Urothelium cell line (cell line): ENCODE measurements at places on chromosomes 3 and 15.

DNA sequence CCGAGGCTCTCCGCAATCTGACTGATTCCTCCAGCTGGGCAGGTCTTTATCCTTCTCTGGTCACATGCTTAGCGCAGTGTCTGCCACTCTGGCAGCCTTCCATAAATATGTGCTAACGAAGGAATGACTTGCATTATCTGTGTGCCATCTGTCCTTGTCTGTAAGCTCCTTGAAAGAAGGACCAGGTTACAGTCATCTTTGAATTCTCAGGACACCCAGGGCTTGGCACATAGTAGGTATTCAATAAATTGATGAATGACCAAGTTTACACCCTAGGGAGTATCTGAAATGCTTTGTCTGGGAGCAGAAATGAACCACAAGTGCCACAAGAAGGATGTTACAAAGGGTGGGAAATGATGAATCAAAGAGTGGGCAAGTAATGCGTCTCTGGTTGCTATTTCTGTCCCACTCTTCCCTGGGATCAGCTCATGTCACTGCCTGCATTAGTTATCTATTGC lies 16.5 kb upstream of the FAM3D start:
- DNase-seq: peak; percentile 72

DNA sequence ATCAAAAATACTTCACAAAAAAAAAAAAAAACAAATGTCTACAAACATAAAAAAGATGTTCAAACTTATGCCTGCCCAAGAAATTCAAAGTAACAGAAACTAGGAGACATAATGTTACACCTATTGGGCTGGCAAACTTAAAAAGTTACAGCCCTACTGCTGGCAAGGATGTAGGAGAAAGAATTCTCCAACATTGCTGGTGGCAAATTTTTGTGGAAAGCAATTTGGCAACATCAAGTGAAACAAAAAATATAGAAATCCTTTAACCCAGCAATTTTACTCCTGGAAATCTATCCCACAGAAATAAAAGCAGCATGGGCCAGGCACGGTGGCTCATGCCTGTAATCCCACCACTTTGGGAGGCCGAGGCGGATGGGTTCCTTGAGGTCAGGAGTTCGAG lies 73.2 kb downstream of the STAG1 start:
- no peak for DNase-seq

GRCh38 chr3:143135150-143135549 lies 15.6 kb downstream of the CHST2 start:
- DNase-seq: peak; percentile 85

- no peak for DNase-seq
Measured at GRCh38 chr3:174331095-174331800, 527.9 kb upstream of the NAALADL2 start.

- DNase-seq: no peak
Measured at GRCh38 chr15:81322676-81323253, 1.2 kb downstream of the STARD5 start.

GRCh38 chr3:154953538-154953937 lies 126.6 kb upstream of the MME start:
- DNase-seq: no peak

- DNase-seq: no peak
Measured at GRCh38 chr3:270688-271087, 74.1 kb downstream of the CHL1 start.

DNA sequence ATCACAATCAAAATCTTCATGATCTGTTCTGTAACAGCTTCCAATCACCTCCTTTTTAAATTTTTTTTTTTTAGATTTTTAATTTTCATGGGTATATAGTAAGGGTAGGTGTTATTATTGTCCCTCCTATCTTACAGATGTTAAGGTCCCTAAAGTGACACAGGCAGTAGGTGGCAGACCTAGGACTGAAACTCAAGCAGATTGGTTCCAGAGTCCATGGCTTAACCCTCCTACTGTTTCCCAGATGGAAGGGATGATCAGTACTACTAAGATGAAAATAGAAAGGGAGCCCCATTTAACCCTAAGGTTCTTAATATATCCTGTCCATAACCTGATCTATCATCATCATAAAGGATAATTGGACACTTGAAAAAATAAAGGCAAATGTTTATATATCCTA lies 57.1 kb downstream of the CHAC1 start:
- no peak for DNase-seq

DNA sequence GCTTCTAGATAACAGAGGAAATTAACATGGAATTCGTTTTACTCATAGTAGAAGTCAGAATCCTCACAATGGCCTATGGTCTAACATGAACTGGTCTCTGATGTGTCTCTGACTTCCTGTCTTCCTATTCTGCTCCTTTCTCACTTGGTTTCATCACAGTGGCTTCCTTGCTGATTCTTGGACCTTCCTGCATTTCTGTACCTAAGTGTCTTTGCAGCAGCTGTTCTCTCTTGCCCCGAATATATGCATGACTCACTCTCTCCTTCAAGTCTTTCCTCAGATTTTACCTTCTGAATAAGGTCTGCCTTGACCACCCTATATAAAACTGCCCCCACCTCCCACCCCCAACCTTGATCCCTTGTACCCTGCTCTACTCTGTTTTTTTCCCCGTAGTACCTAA lies 14.1 kb downstream of the ARL13B start:
- no peak for DNase-seq

DNA sequence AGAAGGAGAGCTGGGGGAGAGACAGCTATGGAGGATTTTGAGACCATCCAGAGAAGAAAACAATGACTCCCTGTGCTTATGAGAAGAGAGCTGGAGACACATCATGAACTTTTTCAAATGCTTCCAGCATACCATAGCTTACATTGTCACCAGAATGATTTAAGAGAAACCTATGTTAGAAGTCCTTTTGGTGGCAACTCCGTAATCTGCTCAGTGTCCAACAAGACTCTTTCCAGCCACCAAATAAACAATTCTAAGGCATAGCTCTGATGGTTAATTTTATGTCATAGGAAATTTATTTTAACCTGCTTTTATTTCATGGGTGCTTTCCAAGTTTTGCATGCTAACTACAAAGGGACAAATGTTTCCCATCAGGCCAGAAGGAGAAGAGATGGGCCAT lies 200.3 kb upstream of the MCTP2 start:
- DNase-seq: no peak

DNA sequence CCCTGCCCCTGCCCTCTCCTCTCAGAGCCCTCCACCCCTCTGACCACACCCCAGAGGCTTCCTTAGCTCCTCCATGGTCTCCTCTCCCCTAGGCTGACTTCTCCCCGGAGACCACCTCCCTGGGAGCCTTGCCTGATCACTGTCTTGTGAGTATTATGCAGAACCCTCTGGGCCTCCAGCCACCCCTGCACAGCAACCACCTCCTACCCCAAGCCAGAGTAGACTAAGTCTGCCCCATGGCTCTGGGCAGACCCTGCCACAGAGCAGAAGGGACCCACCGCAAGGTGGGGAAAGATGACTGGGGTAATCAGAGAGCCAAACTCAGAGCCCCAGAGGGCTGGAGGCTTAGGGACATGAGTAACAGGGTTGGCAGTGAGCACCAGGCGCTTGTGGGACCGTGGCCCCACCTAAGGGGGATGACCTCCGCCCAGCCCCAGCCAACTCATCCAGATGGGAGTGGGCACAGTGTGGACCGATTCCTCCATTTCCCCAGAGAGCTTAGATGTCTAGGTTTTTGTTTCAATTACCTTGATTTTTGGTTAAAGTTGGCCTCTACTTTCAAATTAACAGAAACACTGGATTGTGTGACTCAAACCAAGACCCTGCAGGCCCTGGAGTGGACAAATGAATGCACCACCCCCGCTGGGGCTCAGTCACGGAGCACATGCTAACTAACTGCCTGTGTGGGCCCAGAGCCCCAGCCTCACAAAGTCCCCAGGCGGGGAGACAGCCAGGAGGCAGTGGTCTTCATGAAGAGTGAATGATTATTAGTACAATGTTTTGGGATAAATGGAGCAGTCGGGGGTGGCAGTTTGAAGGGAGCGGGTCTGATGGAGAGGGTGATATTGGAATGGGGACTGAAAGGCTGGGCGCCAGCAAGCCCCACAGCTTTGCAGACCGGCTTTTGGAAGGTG lies 119.4 kb upstream of the PRR20G start:
- DNase-seq: no peak

DNA sequence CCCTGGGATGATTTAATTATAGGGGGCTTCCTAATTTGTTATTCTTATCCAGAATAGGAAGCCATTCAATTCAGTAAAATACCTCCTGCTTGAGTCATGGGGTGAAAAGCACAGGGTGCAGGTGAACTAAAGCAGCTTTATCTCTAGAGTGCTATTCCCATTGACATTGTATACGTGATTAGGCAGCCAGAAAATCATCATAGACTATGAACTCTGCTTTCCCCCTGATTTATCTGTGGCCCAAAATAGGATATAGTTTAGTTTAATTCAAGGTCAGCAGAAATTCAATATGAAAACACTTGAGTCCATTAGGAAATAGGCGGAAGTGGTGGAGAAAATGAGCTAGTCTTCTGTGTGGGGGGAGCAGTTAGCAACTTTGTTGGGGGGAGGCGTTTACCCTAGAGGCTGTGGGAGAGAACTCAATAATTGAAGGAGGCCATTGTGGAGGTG lies 18.2 kb upstream of the PRKCI start:
- no peak for DNase-seq

DNA sequence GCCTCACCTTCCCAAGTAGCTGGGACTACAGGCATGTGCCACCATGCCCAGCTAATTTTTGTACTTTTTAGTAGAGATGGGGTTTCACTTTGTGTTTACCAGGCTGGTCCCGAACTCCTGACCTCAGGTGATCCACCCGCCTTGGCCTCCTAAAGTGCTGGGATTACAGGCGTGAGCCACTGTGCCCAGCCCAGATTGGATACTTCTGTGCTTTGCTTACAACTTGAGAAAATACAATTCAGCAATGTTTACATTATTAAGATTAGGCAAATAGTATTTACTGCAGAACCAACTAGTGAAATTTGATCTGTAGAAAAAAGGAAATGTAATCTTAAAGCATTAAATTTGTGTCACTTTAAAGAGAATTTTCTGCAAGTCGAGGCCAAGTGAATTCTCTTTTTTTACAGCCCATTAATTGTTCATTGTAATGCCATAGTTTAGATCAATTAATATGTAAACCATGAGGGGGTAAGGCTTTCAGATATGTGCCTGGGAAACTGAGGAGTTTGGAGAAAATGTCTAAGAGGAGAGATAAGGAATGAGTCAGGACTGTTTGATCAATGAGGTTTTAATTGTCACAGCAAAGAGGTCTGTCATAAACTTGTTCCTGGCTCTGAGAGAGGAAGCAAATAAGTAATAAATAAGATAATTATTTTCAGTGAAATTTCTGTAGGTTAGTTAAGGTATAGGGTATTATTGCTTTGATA lies 15.3 kb downstream of the PYDC2 start:
- DNase-seq: no peak

GRCh38 chr15:41958002-41958420 lies 14.3 kb downstream of the EHD4 start:
- no peak for DNase-seq

DNA sequence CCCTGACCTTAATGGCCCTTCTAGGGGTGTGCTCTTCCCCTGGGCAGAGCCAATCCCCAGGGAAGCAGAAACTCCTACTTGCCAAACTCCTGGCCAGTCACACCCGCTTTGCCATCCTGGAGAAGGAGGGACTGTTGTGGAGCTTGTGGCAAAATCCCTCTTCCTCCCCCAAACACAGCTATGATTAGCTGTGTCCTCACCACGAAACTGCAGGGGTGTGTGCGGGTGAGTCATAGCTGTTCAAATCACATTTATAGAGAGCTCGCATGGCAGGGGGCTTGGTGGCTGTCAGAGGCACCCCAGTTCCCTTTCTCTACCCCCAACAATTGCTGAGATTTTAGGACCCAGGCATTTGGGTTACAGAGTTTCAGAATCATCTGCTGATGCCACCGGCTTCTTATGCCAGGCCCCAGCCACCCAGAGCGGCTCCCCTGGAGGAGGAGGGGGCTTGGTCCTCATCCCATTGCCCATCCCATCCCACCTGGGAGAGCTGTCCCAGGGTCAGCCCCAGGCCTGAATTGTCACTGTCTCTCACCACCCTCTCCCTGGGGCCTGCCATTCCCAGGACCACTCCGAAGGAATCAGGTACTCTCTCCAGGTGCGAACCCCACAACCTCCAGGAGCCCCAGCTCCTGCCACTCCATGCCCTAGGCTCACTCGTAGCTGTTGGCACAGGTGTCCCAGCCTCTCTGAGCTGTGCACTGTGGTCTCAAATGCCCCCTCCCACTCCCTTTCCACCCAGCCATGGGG lies 28.8 kb upstream of the MAGEF1 start:
- peak; percentile 83 for DNase-seq

- no peak for DNase-seq
Measured at GRCh38 chr3:135868801-135869200, 96.7 kb upstream of the PPP2R3A start.

DNA sequence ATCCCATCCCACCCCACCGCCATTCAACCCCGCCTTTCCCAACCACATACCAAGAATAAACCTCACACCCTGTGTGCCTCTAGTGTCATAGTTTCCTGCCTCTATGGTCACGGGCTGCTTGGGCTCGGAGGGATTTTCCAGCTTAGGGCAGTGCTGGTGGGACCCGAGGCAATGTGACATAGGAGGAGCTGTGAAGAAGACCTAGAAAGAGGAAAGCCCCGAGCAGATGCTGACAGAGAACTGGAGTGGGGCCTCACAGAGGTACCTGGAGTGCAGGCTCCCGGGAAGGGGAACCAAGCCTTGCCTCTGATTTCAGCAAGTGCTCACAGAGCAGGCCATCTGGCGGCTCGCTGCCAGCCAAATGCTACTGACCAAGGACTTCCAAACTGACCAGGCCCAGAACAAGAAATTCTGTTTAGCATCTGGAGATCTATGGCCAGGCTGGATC lies 27.5 kb downstream of the BHLHE40 start:
- DNase-seq: no peak

DNA sequence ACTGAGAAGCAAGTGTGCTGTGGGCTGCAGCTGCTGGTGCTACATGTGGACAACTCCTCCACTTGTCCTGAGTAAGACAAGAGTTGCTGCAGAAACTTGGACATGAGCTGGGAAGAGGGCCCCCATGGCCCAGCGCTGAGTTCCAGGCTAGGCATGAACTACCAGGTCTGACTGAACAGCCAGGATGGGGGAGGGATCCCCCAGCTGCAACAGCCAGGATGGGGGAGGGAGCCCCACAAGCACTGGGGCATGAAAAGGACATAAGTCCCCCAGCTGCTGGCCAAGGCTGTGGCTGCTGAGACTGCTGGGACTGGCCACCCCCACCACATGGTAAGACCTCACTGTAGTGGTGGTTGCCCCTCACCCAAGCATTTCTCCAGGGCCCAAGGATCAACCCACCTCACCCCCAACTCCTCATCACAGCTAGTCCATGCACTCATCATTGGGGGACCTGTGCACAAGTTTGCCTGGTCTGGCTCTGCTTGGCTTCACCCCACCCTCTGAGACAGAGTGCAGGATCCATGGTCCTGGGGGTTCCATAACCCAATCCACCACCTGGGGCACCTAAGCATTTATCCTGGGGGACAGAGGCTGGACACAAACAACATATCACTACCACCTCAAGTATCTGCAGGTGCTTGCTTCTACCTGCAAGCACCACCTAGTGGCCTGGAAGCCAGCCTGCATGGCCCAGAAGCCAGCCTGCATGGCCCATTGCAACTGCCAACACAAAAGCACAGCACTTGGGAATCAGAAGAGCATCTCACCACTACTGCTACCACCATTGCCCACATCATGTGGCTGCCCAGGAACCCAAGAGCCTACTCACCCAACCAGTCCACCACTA lies 84.5 kb upstream of the STT3B start:
- no peak for DNase-seq

DNA sequence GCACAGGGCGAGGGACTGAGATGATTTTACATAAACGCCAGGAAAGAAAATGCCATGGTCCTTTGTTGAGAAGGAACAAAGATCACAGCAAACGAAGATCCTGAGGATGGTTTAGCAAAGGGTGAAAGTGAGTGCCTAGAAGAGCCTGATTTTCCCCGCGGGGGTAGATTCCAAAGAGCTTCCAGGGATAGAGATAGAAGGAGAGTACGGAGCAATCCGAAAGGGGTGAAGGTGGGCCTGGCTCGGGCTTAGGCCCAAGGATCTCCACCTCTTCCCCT lies 977 bp downstream of the CDC25A start:
- DNase-seq: no peak
